Suppressor macrophage (primary cell): ENCODE measurements at places on chromosomes 5 and 9.

DNA sequence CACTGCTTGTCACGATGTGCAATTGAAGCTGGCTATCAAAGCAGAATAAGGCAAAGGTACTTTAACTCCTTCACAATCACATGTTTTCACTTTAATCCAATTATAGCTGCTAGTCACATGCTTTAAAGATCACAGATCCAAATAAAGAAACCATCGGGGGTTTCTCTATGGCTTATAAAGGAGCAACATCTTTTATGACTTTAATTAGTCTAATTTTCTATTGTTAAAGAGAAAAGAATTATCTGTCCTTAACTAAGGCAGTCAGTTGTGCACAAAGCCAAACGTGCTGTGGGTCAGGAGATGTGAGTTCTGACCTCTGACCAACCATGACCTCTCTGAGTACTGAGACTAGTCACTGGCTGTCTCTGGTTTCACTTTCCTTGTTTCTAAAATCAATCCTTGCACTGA lies 561.1 kb downstream of the RAB3C start:
- DNase-seq = no peak

DNA sequence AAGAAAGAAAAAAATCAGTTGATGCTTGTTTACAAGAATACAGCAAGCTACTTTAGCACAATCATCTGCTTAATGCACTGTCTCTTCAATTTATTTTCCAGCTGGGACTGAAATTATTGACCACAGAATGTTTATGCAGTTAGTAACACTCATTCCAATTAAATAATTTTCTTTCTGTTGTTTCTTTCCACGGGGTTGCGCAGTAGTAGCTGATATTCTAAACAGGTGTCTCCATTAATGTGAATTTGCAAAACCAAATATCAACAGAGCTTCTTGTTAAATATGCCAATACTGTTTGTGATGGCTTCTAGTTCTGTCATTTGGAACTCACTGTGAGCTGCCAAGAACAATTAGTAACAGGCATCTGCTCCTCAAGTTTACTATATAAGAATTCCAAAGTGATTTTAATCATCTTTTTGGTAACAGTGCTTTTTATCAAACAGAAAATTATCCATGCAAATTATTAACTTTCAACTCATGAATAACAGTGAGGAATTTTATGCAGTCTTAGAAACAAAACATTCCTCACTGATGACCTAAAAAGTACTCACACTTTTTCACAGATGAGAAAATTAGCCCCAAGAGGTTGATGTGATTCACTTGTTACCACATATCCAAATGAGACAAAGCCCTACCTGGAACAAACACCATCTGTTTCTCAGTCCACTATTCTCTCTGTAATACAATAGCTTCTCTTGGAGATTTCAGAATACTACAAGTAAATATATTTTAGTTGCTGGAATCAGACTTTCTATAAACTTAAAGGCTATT lies 567.6 kb upstream of the RGMB start:
- no peak for DNase-seq

GRCh38 chr5:39328731-39329130 lies 35.6 kb downstream of the C9 start:
- no peak for DNase-seq

GRCh38 chr9:100865111-100865510 lies 163.4 kb upstream of the PLPPR1 start:
- DNase-seq = no peak

DNA sequence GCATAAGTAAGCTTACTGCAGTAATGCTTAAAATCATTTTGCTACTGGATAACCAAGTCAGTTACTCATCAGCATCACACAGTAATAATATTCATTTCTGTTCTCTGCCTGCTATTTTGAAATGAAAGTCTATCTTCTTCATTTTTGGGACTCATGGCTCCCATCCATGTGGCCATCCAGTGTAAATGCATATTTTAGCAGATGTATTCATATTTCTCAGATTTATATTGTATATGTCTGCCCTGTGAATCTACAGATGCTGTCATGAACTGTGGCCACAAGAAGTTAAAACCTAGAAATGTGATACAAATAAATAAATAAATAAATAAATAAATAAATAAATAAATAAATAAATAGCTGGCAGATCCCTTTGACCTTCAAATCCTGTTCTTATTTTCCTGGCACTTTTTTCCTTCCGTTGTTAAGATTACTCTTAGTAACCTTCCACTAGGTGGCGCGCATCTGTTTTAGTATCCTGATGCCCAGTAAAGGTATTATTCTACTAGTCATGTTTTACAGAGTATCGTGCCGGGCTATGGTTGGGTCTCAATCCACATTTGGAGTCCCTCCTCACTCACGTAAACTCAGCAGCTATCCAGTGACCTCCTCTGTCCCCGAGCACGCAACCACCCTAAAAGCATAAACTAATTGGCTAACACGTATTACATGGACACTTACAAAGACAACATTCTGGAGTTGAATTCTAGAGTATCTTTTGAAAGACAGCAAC lies 79.2 kb upstream of the IL7R start:
- DNase-seq = peak; percentile 83

GRCh38 chr5:127070243-127070642 lies 3.1 kb downstream of the C5orf63 start:
- DNase-seq = no peak

DNA sequence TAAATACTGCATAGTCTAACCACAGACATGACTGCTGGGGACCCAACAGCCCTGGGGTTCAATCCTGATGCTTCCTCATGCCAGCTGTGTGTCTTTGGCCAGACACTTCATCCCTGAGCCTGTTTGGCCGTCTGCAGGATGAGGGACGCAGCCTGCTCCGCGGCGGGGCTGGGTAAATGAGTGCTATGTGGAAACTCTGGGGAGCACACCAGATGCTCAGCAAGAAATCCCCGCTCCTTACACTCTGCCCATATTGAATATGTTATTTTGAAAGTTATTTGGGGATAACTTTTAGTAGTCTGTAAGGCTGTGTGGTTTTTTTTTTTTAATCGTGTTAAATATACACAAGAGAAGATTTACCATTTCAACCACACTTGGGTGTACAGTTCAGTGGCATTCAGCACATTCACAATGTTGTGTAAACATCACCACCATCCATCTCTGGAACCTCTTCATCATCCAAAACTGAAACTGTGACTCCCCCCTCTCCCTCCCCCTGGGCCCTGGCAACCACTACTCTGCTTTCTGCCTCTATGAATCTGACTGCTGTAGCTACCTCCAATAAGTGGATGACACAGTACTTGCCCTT lies 42.7 kb downstream of the SH3PXD2B start:
- no peak for DNase-seq

DNA sequence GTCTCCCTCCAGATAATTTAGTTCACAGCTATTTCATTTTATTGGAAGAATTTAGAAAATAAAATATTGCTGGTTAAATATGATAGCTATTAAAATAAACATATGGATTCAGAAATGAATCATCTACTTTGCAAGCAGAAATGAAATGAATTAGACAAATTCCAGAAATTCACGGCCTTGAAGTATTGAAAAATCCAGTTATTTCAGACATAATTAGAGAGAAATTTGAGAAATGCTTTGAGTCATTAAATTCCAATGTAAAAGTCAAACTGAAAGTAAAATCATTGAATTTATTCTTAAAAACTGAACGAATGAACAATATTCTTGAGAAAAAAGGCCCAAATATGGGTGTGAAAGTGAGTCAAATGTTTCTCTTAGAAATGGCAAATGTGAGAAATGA lies 632.6 kb upstream of the EDIL3 start:
- DNase-seq = no peak

DNA sequence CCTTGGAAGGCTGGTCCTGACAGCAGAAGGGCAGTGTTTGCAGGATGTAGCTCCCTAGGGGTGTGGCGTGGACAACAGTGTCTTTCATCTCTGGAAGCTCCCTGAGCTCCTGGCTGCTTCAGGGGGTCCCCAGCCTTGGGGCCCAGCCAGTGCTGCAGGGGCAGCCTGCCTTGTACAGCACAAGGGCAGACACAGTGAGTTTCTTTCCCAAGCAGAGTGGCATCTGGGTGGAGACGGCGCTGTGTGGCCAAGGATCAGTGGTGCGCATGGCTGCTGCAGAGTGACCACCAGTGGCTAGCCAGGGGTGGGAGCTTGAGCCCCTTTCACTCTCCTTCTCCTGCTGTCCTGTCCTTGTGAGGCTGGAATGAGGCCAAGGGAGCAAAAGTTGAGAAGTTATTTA lies 7.6 kb upstream of the IRX4 start:
- DNase-seq = no peak

DNA sequence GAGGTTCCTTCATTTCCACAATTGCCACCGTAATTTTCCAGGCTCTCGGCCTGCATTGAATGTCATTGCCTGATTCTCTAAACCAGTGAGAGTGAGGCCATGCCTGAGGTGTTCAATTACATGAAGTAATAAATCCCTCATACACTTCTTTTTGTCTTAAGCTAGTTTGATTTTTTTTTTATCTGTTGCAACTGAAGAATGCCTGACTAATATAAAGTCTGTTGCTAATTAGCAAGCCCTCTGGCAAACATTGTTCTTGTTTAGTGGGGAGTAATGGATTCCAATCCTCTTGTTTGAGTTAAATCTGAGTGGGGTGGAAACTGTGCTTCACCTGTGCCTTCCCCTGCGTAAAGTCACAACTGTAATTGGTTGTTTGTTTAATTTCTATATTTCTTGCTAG lies 338.1 kb upstream of the ATP10B start:
- DNase-seq = no peak
